ENCODE measurements at places on chromosomes 2 and 18.
A peak's percentile ranks its signal among the peaks of the same experiment; 100 is the strongest.

- no peak for DNase-seq
Measured at GRCh38 chr2:81163583-81163982, 859.0 kb upstream of the LRRTM1 start.

DNA sequence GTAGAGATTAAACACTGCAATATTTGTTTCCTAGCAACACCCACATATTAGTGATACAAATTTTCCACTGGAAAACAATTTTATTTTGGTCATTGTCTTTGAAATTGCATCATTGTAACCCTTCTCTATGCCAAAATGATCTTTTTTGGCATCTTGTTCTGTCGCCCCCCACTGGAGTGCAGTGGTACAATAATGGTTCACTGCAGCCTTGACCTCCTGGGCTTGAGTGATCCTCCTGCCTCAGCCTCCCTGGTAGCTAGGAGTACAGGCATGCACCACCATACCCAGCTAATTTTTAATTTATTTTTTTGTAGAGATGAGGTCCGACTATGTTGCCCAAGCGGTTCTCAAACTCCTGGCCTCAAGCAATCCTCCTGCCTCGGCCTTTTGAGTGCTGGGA, 117.4 kb downstream of the PIK3C3 start:
- no peak for DNase-seq

DNA sequence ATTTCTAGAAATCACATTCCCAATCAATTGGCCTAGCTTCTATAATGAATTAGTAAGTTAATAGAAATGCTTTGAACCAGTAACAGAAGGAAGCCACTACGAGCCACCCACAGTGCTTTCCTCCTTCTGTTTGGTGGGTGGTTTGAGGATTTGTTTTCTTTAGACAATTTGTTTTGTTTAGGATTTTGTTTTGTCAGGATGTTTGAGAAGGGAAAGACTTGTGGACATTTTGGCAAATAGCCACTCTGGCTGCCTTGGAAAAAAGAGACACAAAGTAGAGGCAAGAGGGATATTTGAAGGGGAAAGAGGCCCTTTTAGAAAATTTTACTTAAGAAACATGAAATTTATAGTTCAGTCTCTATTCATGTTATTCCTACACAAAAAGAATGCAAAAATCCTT, 47.7 kb downstream of the TANK start:
- no peak for DNase-seq

GRCh38 chr2:54207666-54208195, 48.3 kb downstream of the TSPYL6 start:
- no peak for DNase-seq

DNA sequence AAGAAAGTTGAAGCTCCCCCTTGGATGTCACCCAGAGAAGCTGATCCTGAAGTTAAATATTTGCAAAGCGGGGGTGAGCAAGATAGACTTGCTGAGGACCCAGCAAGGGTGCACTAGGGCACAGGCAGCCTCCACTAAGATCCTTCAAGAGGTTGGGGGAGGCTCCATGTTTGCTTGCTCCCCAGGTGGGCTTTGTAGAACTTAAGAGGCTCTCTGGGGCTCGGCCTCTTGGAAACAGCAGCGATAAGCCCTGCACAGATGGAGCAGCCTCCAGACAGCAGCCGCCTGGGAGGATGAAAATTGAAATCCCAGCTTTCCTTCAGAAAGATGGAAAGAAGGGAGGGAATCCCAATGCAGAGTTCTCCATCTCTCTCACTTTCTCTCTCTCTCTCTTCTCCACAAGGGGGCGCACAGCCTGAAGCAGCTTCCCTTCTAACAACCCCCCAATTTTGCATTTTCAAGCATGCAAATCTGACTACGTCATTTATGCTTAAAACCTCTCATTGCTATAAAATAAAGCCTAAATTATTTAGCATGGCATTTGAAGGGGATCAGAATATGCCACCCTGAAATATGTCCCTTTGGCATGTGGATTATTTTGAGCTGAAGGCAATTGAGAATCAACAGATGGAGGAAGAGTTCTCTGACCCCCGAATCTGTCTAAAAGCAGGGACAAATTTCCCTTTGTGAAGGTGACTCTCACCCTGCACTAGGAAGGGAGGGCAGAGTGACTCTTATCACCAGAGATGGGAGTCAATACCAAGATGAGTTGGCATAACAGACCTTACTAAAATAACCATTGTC, 185.7 kb upstream of the KLHL29 start:
- no peak for DNase-seq

- DNase-seq = no peak
Measured at GRCh38 chr2:150672311-150672710, 184.8 kb upstream of the RND3 start.

- no peak for DNase-seq
Measured at GRCh38 chr2:36416370-36417165, 61.0 kb downstream of the CRIM1 start.

DNA sequence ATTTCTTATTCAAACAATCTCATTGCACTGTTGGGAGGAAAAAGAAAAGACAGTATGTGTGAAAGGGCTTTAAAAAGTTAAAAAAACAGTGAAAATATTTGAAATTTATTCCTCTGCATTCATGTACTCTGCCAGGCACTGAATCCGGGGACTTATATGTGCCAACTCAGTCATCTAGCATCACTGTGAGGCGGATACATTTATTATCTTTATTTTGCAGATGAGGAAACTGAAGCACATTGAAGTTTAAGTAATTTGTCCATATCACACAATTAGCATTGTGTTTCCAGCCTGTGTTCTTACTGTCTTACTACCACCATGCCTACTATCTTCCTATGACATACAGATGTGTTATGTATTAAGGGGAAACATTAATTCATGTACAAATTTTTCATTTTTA, 1.8 kb downstream of the LCLAT1 start:
- DNase-seq = no peak

GRCh38 chr2:18630101-18630500, 40.7 kb upstream of the NT5C1B start:
- DNase-seq = no peak

- no peak for DNase-seq
Measured at GRCh38 chr2:55159037-55159651, 72.9 kb downstream of the CLHC1 start.

- no peak for DNase-seq
Measured at GRCh38 chr2:96844405-96844808, 586 bp upstream of the ANKRD23 start.

- DNase-seq = no peak
Measured at GRCh38 chr2:24276349-24276899, 83.9 kb downstream of the ITSN2 start.

DNA sequence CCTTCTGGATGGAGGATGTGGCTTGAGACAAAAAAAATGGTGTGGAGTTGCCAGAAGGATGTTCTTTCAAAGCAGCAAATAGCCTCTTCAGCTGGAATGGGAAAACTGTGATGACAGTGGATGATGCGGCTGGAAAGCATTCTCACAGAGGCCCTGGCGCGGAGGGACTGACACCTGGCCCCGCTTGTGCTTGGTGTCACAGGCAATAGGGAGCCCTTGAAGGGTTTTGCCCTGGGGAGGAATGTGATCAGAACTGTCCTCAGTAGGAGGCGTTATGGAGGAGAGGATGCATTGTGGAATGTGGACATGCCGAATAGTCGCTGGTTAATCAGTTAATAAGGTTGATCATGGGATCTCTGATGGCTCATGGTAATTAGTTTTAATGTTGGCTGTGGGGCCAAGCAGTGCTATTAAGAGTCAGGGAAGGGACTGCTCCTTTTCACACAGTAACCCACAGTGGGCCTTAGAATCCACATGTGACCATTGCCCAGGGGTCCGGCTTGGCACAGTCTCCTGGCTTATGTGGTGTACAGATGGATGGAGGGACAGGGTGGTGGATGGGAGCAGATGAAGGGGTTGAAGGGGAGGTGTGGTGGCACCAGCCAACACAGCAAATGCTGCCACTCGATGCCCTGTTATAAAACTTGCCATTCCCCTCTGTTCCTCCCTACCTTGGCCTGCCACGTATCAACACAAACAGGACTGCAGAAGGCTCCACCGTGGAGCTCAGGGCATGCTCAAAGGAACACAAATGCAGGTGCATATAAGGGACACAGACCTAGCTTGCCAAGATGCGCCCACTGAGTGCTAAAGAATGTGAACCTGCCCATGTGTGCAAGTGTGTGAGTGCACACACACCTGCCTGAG, 71.7 kb downstream of the CIB4 start:
- no peak for DNase-seq

GRCh38 chr2:46411985-46412384, 67.4 kb upstream of the TMEM247 start:
- DNase-seq = no peak

DNA sequence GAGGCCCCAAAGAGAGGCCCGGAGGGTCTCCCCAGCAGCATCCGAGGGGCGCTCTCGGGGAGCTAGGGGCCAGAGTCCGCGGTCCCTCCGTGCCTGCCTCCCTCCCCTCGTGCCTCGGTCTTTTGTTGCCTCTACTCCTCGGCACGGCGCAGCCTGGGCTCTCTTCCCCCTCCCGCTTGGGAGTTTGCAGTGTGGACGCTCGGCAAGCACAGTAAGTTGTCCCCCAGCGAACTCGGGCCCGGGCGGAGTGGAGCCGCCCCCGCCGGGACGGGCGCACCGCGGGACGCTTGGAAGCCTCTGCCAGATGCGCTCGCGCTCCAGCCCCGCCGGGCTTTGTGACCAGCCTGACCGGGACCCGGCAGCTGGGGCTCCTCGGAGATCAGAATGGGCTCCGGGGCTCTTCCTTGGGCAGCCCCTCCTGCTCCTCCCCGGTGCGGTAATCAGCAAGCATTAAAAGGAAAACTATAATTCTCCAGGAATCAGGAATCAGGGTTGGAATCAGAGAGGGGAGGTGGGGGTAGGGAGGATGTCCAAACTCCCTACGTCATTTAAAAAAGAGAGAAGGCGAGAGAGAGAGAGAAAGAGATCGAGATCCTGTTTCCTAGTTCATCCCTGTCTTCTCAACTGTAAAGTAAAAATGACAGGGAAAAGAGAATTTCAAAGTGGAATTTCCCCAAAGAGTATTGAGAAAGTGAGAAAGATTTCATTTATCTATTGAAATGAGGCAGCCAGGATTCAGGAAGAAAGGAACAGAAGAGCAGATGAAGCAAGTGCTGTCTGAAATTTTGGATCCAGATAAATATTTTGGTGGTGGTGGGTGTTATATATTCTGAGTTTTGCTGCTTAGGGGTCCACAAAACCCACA, 786 bp upstream of the TMEM200C start:
- no peak for DNase-seq

DNA sequence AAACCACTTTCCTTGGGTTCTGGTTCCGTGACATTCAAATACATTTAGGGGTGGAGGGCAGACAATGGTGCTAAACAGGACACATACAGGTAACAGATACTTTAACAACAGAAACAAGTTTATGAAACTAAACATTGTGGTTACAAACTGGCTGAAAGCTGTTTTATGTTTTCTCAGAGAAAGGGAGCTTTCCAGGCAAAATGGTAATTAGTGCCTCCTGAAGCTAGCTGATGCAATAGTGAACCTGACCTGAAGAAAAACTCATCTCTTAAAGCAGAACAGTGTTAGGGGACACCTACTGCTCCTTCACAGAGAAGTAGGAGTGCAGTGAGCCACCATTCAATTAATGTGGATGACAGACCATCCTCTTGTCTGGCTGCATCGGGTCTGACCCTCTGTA, 138.9 kb downstream of the CCDC148 start:
- DNase-seq = no peak

- DNase-seq = no peak
Measured at GRCh38 chr2:168277276-168277675, 29.9 kb upstream of the STK39 start.

- DNase-seq = peak; percentile 22
Measured at GRCh38 chr2:96867756-96868554, 1.9 kb downstream of the SEMA4C start.

DNA sequence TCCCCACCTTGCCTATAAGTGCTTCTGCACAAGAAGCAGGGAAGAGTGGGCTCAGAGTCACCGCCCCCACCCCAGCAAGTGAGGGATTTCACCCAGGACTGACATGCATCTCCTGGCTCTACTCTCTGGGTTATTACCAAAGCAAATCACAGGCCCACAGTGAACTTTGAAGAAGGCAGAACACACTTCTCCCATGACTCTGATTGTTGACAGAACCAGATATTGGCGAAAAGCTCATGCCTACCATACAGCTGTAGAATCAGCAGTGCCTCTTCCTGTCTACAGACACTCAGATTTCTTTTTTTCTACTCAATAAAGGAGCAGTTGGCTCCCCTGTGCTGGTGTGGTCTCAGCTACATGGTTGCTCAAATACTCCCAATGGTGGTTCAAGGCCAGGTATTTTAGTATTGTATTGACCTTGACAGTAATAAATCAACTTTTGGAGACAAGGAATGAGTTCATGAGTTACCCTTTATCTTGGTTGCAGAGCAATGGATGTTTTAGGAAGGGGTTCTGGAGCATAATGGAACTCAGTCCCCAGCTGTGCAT, 512.9 kb upstream of the ID2 start:
- no peak for DNase-seq

GRCh38 chr2:111975053-111975552, 76.7 kb downstream of the MERTK start:
- DNase-seq = no peak

DNA sequence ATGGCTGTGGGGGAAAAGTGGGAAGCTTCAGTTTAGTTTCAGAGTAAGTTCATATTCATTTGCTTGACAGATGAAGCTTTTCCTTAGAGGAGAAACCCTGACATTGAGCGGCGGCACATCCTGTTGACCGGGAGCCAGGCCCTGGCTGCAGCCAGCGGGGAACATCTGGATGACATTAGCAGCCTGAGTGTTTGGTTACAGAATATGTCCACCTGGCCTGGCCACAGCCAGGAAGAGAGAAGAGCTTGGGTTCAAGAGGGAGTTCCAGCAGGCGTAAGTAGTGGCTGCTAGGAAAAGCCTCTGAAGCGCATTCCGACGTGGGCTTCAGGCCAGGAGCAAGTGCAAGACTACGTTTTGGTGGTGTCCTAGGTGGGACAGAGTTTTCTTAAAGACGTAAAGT, 144.9 kb upstream of the MYCN start:
- DNase-seq = no peak

- DNase-seq = no peak
Measured at GRCh38 chr2:37617119-37617892, 54.1 kb downstream of the CDC42EP3 start.

DNA sequence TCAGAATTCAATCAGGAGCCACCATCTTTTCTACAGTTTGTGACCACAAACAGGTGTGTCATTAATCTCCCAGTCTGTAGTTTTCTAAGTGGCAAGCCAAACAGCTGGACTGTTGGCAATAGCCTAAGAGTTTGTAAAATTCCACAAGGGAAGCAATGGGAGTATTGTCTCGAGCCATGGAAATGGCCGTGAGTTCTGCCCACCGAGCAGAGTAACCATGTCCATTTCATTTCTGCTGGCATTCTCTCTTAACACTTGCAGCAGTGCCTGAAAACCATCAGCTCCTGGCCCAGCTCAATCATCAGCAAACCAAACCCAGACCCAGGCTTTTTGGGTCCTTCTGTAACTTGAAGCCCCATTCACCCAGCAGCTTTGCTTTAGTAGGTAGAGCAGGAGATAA, 387.8 kb upstream of the CDH7 start:
- DNase-seq = no peak

GRCh38 chr2:180101846-180102245, 94.7 kb upstream of the CWC22 start:
- DNase-seq = no peak
